ENCODE measurements at places on chromosomes 5 and 9. TPM values are rescaled to one million over a fixed set of nuclear protein-coding genes. Genes with fewer than 3 reads are reported as not detected.

GRCh38 chr9:127884427-127884911, 7.0 kb upstream of the AK1 start:
- H3K27me3 ChIP-seq, result no peaks in the 10 kb centered on the region
- peaks cover 24% of the 10 kb centered on the region for H3K4me1 ChIP-seq
- H3K4me3 ChIP-seq, result no peak overlapping the region
- H3K36me3 ChIP-seq, result peaks cover 15% of the 10 kb centered on the region

GRCh38 chr9:113299800-113300292, 3.3 kb downstream of the RNF183 start:
- no peaks in the 10 kb centered on the region for H3K4me1 ChIP-seq
- no peak overlapping the region for H3K4me3 ChIP-seq
- peaks cover 12% of the 10 kb centered on the region for H3K27me3 ChIP-seq
- no peak for DNase-seq

DNA sequence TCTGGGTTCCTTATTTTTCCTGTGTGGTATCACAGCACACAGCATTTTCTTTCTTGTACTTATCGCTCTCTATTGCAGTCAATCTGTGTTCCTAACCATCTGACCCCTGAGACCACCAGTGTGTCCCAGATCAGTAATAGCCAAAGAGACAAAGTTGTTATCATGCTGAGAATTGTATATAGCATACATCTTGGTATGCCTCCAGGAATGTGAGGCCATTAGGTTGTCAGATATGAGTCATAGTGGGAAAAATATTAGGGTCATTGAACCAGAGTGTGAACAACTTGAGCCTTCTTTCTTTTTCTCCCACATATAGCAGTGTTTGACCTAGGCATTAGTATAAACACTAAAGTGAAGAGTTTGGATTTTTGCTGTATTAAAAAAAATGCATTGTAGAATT, 106.3 kb downstream of the NDUFAF2 start:
- H3K27ac ChIP-seq, result peak overlapping the region; percentile 37
- H3K4me1 ChIP-seq, result peaks cover 31% of the 10 kb centered on the region
- H3K36me3 ChIP-seq, result no peaks in the 10 kb centered on the region
- no peak for DNase-seq
- no peaks in the 10 kb centered on the region for H3K27me3 ChIP-seq

DNA sequence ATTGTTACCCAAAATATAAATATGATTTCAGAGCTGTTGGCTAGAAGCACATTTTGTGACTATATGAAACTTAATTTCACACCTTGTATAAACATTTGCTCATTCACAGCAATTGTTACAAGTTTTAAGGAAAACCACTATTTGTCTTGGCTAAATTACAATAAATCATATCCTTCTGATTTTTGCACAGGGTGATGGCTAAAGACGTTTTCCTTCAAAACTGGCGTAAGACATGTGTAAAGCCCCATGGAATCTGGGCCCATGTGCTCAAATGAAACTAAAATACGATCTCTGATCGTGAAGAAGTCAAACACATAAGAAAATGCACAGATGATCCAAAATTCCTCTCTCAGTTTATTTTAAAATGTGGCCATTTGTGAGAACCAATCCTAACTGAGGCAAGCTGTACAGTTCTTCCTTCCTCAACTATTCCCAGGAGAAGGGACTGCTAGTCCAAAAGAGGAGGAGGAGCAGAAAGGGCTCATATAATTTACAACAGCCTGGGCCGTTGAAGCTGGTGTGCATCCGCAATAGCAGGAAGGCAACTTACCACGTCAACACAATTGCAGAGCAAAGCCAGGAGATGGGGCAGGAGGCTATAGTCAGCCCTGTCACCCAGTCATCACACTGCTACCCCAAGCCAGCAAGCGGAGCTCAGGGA, 98.4 kb downstream of the MED27 start:
- H3K36me3 ChIP-seq, result no peaks in the 10 kb centered on the region
- no peaks in the 10 kb centered on the region for H3K27me3 ChIP-seq
- H3K27ac ChIP-seq, result peak overlapping the region; percentile 9
- peaks cover 38% of the 10 kb centered on the region for H3K4me1 ChIP-seq
- no peak for DNase-seq

DNA sequence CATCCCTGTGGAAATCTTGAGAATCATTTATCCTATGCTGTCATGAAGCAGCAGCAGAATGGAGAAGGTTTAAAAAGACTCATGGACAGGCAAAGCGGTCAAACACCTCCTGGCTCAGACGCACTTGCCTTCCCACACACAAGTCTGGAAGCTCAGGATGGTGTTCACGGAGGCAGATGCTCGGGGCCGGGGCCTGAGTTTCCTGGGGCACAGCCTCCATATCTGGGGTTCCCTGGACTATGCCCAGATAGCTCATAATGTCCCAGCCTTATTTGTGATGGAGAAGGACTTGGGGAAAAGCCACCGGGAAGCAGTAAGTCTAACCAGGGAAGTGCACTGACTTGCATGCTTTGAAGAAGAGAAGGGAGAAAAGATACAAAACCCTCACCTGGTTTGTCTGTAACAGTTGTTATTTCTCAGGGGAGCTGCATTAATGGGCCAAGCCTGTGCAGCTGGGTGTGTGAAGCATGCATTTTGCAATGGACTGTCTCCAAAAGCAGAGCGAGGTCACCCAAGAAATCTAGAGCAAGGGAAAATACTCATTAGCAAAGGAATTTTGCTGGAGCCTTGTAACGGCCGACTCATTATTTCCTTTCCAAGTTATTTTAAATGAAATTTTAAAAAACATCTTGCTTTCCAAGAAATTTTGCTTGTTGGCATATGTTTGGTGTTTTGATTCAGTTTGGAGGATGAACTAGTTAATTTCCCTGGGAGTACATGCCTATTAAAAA, 3.4 kb downstream of the S1PR3 start:
- no peak overlapping the region for H3K4me3 ChIP-seq
- H3K4me1 ChIP-seq, result peaks cover 30% of the 10 kb centered on the region
- H3K27me3 ChIP-seq, result peaks cover 7% of the 10 kb centered on the region
- DNase-seq, result no peak
- no peaks in the 10 kb centered on the region for H3K36me3 ChIP-seq
- H3K27ac ChIP-seq, result no peak overlapping the region

DNA sequence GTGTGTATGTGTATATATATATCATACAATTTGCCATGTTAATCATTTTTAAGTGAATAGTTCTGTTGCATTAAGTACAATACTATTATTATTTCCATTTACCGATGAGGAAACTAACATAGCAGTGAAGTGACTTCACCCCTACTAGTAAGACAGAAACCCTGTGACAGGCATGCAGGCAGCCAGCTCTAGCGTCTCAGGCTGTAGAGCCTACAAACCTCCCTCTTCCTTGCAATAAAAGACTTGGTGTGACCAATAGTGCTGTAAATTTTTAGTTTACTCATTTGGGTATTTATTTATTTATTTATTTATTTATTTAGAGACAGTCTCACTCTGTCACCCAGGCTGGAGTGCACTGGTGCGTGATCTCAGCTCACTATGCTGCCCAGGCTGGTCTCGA, 24.7 kb downstream of the FNBP1 start:
- H3K36me3 ChIP-seq, result peaks cover 5% of the 10 kb centered on the region
- H3K27me3 ChIP-seq, result no peaks in the 10 kb centered on the region
- peaks cover 52% of the 10 kb centered on the region for H3K4me1 ChIP-seq
- no peak overlapping the region for H3K27ac ChIP-seq

DNA sequence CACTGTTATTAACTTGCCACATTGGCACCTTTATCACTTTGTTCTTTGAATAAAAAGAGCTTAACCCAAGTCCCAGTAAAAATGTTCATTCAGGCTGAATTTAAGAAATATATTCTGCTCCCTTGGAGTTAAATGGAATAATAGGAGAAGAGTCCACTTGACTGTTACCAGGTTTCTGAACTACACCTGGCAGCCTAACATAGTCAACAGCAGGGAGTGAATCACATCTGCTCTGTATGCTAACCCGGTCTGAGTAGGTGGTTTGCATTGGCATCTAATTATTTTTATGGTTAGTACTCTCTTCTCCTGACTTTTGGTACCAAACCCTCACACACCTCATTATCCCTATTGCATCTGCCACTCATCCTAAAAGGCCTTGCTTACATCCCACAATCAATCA, 86.7 kb downstream of the STK32A start:
- DNase-seq, result no peak
- H3K4me3 ChIP-seq, result no peak overlapping the region
- H3K4me1 ChIP-seq, result no peaks in the 10 kb centered on the region
- H3K36me3 ChIP-seq, result no peaks in the 10 kb centered on the region

Gene RNF145
- 83.9 TPM for total RNA-seq

Gene SLC9A3
- 0.95 TPM for total RNA-seq

Gene TEK
- total RNA-seq, result 2.7 TPM

Gene BARHL1
- not detected for total RNA-seq

Measured in chondrocyte (in vitro differentiated cells).